ENCODE measurements at places on chromosomes 3 and 15.

GRCh38 chr3:154235330-154235729 is 89.0 kb downstream of the DHX36 start:
- no peak for DNase-seq

DNA sequence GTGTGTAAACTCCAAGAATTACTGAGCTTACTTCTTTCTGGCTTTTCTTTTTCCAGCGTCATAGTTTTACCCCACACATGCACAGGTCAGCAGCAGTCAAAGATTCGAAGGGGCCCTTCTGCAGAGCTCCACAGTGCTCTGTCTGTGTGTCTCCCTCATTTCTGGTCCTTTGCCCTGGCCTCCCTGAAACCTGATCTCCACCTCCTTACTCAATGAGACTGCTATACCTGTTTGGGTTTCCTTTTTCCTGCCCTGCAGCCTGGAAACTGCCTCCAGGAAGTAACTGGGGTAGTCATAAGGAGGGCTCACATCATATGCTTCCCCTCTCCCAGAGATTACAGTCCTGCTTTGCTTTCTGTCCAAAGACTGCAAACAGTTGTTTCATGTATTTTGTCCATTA is 82.8 kb upstream of the TNIK start:
- no peak for DNase-seq

DNA sequence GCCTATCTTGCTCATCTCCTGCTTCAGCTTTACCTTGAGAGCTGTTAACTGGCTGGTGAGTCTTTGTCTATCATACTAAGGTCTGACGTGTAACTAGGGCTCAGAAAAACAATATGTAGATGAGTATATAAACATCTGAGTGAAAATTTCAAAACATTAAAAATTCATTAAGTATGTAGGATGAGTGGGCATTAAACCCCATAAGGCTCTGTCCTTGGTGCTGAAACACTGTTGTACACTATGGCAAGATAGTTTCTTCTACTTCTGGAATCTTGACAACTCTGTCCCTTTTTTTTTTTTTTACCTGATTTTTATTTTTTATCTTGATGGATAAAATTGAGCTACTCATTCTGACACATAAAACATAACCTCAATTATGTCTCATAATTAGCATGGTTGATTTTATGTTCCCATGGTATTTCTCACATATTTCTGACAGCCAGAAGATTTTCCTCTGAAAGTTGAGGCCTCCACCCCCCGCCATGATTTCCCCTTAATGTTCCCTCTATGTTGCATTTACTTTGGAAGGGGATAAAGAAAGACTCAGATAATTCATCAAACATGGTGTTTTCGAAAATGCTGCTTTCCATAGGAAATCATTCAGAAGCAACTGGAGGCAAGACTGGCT is 54.3 kb downstream of the DGKG start:
- DNase-seq = no peak

GRCh38 chr3:40800343-40800742 is 275.6 kb downstream of the ZNF621 start:
- peak; percentile 17 for DNase-seq

DNA sequence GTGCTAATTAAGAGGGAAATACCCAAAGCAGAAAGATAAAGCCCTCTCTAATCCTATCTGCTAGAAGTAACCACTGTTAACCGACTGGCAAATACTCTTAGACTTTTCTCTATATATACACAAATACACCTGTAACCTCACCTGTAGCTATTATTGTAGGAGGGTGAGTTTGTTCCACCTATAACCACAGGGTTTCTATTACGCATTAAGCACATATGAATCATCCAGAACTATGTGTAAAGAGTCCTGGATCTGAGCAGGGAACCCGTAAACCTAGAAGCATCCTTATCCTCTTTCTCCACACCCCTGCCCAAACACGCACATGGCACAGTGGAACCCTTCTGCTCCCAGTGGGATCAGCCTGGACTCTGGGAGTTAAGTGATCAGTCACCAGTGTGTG is 172.8 kb upstream of the C2CD4B start:
- no peak for DNase-seq

DNA sequence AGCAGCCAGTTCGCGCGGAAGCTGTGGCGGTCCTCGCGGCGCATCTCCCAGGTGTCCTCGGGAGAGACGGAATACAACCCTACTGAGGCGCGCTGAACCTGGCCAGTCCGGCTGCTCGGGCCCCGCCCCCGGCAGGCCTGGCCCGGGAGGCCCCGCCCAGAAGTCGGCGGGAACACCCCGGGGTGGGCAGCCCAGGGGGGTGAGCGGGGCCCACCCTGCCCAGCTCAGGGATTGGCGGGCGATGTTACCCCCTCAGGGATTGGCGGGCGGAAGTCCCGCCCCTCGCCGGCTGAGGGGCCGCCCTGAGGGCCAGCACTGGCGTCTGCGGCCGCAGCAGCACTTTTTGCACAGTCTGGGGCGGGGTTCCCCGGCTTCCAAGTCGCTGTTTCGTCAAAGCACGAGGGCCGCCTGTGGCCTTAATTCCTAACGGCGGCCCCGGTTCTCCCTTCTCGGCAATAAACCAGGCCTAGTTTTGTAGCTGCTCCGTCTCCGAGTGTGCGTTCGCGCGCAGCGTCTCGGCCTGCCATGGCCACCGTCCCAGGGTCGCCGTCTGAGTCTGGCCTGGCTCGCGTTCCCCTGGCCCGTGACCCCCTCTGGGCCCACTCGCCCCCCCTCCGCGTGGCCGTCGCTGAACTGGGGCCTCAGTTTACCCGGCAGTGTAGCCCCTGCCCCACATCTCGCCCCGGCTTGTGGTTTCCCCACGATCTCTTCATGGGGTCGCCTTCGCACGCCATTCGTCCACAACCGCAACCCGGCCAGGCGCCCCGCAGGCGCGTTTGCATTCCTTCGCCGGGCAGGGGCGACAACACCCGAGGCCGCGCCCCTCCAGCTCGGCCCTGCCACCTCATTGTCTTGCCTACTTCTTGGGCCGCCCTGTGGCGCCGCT is 30.0 kb downstream of the NBEAL2 start:
- peak; percentile 93 for DNase-seq

GRCh38 chr15:98548139-98548971 is 100.0 kb upstream of the IGF1R start:
- peak; percentile 67 for DNase-seq

DNA sequence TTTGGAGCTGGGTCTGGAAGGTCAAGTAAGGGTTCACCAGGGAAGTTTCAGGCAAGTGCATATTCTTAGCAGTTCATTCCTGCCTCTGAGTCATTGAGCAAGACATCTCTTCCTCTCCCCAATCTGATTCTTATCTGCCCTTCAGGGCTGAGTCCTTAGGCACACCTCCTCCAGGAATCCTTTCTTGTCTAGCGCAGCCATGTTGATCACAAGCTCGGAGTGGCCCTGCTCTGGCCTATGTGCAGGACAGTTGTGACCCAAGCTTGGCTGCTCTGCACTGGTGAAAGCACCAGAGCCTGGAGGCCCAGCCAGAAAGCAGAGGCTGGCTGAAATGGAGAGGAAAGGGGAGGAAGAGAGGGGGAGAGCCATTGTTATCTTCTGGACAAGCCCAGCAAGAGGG is 30.9 kb upstream of the MRPS22 start:
- DNase-seq = no peak

DNA sequence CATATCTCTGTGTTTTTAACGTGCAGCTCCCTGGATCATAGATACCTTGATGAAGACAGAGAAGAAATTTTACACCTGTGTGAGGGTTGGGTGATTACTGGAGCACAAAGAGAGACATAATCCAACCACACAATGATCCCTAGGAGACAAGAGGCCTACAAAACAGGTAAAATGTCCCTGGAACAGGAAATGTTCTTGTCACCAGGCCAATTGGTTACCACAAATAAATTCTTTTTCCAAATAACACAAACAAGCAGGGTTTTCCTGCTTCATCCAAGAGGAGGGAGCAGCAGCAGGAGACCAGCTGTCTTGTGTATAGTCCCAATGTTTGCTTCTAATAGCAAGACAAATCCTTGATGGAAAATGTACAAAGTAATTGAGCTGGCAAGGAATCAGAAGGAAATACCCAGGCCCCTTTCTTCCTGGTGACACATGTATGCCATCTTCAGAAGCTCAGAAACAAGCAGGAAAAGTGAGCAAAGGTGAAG is 1.4 kb downstream of the MGLL start:
- no peak for DNase-seq

- DNase-seq = no peak
Measured at GRCh38 chr3:133113526-133113925, 75.3 kb downstream of the TMEM108 start.

GRCh38 chr3:175552929-175553328 is 693.8 kb downstream of the NAALADL2 start:
- no peak for DNase-seq

DNA sequence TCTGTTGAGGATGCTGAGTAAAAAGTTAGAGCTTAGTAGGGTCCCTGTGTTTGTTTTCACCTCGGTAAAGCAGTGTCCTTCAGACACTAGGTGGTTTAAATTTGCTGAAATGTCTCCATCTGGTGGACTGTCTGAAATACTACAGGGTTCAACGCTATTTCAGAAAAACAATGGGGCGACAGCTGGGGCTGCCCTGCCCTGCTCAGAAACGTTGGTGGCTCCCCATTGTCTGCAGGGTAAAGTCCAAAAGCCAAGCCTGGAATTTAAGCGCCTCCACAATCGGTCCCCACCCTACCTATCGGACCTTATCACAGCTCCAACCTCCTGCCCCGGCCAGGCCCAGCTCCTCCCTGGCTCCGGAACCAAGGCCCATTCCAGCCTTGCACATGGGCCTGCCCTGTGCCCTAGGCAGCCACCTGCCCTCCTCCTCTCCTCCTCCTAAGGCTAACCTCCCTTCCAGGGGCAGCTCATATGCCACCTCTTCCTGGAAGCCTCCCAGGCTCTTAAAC is 4.3 kb upstream of the TSEN2 start:
- DNase-seq = no peak

GRCh38 chr15:63372018-63372705 is 9.5 kb downstream of the CA12 start:
- DNase-seq = peak; percentile 68

DNA sequence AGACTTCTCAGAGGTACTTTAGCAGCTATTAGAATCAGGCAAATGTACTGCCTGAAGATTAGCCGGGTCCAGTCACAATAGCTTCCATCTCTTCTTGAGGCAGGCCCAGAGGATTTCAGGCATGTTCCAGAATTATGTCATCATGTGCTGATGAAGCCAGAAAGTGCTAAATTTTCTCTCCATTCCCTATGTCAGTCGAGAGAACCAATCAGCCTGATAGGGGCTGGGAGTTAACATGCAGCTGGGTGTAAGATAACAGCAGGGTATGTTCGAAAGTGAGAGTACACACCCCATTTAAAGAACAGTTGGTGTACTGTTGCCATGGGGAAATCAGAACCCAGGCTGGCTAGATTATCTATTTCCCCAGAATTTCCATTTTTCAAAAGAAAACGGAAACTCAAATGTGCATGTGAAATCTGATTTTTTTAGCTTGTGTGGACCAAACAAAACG is 48.7 kb downstream of the MYH15 start:
- no peak for DNase-seq

GRCh38 chr3:16423947-16424673 is 89.4 kb downstream of the RFTN1 start:
- no peak for DNase-seq

GRCh38 chr15:94877833-94878232 is 646.5 kb downstream of the MCTP2 start:
- DNase-seq = no peak

DNA sequence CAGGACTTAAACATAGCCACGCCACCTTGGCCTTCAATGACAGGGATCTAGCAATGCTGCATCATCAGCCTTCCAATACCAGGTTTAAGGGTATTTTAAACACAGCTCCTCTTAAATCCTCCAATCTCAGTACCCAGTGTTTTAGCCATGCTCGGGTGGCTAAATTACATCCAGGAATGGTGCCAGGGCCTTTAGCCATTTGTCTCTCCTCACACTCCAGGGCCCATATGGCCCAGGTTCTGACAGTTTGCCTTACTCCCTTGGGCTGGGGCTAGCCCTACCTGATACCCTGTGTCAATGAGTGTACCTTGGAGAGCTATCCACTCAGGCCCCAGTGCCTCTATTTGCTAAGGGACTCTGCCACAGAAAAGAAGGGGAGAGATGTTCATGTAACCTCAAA is 29.4 kb downstream of the ZNF589 start:
- no peak for DNase-seq

DNA sequence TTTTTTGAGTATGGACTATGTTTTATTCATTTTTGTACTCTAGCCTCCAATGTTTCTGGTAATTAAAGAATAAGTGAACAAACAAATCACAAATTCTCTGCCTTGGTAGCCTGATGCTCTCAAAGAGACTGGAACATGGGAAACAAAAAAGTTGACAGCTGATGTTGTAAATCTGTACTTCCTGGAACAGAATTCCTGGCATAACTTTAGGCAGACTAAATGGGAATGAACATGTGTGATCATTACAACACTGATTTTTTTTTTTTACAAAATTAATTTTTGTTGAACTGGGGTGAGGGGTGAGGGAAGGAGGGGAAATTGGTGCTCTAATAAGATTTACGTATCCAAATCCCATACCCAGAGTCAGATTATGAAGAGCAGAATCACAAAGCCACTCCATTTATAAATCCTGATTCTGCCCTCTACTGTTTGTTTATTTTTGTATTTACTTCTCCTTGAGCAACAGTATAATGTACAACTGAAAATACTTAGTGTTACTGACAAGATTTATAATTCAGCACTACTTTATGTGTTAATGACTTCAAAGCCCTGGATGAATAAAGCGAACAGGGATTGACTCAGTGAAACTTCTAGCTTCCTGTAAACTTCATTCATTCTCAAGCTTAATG is 165.0 kb downstream of the FRMD5 start:
- no peak for DNase-seq

- DNase-seq = peak; percentile 63
Measured at GRCh38 chr3:183533412-183534132, 21.9 kb downstream of the KLHL6 start.

- no peak for DNase-seq
Measured at GRCh38 chr3:187684880-187685279, 14.7 kb upstream of the SST start.

DNA sequence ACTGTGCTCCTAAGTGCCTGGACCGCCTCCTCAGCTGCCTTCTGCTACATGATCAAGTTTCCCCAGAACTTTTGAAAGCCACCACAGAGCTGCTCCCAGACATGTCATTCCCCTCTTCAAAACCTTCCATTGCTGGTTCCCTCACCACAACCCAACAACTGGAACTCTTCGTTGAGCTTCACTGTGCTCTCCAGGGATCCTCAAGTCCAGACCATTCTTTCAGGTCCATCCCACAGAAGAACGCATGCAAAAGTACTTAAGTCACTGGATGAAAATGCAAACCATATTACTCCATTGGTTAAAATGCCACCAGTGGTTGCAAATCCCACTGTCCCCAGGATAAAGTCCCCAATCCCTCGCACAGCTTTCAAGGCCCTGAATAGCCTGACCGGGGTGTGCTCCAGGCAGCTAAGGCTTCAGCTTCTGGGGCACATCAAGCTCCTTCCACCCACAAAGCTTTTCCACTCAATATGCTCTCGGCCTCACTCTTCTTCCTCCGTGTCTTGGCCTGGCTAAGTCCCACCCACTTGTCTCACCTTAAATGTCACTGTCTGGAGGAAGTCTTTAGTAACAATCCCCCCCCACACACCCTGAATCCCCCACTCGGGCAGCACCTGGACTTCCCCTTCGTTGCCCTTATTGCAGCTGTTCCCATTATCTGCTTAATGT is 84.8 kb downstream of the XXYLT1 start:
- no peak for DNase-seq
